Eye (tissue), 1 donor: ENCODE measurements at places on chromosomes 3 and 15.

DNA sequence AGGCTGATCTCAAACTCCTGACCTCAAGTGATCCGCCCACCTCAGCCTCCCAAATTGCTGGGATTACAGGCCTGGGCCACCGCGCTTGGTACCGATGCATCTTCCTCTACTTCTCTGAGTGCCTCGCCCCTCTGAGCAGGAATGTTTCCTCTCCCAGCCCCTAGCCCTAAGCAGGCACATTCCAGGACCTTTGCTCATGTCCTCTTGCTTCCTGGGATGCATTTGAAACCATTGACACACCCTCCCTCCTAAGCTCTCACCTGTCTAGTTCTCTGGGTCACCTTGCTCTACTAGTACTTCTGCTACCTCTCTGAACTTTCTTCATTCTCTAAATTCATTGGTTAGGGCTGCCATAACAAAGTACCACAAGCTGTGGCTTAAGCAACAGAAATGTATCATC is 17.9 kb upstream of the UACA start:
- DNase-seq = no peak

DNA sequence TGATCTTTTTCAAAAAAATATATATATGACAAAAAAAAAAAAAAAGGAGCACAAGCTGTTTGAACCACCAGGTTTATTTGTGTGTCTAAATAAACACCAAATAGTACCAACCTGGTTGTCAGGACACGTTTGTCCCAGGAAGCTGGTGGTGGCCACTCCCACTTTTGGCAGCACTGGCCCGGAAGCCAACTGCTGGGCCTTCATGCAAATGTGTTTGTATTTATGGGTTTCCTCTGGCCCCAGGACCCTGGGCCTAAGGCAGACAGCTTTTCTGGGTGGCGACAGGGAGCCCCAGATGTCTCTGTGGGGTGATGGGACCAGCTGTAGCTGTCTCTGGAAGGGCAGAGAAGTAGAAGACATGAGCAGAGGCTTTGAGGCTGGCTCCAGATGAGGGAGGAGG is 31.6 kb downstream of the PRKCD start:
- DNase-seq = no peak

DNA sequence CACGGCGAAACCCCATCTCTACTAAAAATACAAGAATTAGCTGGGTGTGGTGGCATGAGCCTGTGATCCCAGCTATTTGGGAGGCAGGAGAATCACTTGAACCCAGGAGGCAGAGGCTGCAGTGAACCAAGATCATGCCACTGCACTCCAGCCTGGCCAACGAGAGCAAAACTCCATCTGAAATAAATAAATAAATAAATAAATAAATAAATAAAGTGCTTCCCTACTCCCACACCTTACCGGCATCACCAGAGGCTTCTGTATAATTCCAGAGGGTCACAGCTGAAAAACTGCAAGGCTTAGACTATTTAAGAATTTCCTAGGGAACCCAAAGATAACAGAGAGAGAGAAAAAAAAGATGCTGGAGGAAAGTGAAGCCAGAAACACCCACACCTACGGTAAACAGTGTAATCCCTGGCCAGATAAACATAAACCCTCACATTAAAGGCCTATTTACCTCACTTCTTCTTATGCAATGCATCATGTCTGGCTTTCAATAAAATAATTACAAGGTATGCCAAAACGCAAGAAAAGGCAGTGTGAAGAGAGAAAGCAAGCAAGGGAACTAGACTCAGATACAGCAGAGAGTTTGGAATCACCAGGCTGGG is 15.0 kb upstream of the TRPM1 start:
- DNase-seq = no peak

- no peak for DNase-seq
Measured at GRCh38 chr3:70974747-70975146, 608.8 kb downstream of the FOXP1 start.

- DNase-seq = peak; percentile 81
Measured at GRCh38 chr15:73684581-73685455, 635 bp downstream of the CD276 start.

DNA sequence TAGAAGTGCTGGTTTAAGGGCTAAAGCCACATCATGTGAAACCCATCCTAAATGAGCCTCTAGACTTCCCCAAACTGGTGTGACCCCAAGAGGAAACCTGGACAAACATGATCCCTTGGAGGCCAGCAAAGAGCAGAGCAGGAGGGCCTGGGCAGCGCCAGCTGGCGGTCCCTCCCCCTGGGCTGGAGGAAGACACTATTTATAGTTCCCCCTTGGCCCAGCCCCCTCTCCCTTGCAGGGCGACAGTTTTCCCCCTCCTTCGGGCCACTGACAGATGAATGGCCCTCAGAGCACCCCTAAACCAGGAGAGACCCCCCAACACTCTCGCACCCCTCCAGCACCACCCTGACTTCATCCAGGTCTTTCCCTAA is 2.9 kb downstream of the UCN2 start:
- DNase-seq = peak; percentile 50

DNA sequence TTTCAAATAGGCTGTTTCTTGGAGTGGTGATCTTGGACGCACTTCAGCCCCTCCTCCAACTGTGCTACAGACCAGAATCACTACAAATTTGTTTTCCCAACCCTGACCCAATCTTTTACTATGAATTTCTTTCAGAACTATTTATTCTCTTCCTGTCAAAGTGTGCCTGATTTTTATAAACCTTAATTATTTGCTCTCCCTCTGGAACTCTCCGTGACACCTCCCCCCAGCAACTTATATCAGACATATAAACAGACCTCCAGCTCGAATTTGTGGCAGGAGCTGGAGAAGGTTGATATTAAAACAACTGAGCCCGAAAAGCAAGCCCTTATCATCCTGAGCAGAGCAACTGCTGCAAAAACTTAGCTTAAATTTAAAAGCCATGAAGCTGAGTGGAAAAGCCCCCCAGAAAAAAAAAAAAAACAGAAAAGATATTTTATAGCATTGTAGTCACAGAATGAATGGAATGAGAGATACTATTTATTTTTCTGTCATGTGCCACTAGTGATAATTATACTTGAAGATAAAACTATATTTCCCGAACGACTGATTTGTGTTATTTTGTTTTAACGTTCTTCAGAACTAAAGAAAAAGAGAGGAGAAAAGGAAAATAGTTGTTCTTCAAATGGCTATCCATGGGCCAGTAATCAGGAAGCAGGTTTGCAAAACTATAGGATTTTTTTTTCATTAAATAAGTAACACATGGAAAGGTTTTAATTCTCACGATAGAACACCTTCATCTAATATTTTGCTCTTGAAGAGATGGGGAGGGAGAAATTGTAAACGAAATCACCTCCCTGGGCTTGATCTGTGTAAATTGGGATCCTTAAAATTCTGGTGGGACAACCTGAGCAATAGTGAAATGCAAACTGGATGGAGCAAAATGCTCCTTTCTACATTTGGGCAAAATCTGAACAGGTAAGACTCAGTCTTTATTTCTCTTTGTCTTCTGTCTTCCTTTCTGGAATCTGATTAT is 80.8 kb downstream of the NR2F2 start:
- peak; percentile 53 for DNase-seq

GRCh38 chr15:43429687-43430086 is 58.8 kb downstream of the TUBGCP4 start:
- no peak for DNase-seq

DNA sequence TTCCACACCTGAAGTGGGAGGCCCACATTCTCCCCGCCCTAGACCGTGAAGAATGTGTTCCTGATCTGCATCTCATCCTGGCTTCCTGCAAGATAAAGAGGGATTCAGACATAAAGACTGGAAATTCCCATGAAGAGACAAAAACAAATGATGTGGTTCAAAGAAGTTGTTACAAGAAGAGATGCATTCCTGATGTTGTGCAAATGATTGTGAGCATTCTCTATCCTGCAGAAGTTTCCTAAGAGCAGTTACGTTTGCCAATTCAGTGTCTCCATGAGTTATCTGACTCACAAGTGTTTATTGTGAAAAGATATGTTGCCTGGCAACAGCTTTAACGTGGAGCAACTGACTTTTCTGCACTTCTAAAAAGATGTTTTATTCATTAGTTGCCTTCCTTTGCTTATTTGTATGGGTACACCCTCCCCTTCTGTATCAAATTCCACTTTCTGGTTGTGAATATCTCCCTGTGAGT is 107.8 kb downstream of the ZIC4 start:
- peak; percentile 72 for DNase-seq

GRCh38 chr15:101566748-101567488 is 77.4 kb upstream of the PCSK6 start:
- no peak for DNase-seq

- peak; percentile 79 for DNase-seq
Measured at GRCh38 chr15:69997813-69998212, 99.9 kb downstream of the TLE3 start.

DNA sequence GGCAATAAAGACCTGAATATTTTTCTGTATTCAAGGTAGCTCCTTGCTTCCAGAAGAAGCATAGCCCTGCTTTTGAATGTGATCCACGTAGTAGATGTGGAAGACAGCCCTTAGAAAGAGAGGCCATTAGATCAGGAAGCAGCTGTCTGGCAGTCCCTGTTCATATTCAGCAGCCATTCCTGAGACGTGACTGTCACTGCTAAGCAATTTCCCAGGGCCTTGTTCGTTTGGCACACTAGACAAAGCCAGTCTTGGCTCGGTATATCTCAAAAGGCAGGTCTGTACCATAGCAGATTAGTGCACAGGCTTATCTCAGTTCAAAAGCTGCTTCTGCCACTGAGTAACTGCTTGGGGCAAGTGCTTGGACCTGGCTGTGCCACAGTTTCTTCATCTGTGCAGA is 287.8 kb upstream of the MCTP2 start:
- peak; percentile 13 for DNase-seq

DNA sequence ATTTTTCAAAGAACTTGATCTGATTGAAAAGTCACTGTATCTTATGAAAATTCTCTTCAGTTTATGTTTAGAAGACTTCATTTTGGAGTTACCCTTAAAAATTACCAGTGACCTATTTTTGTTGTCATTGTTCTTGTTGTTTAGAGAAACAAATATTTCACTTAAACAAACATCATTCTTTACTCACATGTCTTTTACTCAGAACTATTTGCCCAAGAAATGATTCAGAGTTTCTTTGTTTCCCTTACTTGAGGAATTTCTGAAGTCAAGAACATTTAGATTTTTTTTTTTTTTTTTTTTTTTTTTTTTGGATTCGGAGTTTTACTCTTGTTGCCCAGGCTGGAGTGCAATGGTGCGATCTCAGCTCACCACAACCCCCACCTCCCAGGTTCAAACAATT is 259.6 kb upstream of the UBE2E1 start:
- DNase-seq = no peak

DNA sequence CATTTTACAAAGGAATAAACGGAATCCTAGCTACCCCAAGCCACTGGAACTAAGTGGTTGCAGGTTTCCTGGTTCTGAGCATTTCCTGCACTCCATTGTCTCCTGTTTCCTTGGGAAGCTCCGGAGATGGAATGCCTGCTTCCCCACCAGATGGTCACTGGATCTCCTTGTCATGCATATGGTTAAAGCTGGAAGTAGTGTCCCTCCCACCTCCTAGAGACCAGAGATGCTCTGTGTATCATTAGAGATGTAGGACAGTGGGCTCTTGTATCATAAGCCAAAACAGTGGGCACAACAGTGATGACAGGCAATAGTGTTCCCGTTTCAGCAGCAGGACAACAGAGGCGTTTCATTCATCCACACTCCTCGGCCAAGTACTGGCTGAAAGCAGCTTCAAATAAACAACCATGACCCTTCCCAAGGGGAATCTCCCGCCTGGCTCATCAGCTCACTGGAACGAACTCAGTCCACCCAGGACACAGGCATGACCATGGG is 136.2 kb upstream of the EIF1B start:
- peak; percentile 61 for DNase-seq

- DNase-seq = no peak
Measured at GRCh38 chr15:37199545-37199944, 99.2 kb upstream of the MEIS2 start.

DNA sequence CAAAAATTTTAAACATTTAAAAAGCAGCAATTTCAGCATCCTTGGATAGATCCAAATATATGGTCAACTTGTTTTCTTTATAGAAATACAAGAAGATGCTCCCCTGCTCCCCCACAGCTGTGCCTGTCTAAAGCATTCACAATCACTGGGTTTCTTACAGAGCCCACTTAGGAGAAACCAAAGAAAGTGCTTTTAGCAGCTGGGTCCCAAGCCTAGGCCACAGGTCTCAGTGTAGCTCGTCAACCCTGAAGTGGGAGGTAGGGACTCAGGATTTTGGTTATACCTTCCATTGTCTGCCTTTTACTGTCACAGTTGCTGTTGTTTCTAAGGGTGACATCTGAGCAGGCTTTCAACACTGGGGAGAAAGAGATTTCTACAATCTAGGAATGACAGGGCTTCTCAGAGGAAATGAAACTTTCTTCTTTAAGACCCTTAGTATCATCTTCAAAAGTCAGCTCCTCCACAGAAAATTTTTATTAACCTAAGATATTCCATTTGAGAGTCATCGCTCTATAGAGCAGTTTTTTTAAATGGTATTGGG is 199.3 kb upstream of the CMC1 start:
- DNase-seq = peak; percentile 8

DNA sequence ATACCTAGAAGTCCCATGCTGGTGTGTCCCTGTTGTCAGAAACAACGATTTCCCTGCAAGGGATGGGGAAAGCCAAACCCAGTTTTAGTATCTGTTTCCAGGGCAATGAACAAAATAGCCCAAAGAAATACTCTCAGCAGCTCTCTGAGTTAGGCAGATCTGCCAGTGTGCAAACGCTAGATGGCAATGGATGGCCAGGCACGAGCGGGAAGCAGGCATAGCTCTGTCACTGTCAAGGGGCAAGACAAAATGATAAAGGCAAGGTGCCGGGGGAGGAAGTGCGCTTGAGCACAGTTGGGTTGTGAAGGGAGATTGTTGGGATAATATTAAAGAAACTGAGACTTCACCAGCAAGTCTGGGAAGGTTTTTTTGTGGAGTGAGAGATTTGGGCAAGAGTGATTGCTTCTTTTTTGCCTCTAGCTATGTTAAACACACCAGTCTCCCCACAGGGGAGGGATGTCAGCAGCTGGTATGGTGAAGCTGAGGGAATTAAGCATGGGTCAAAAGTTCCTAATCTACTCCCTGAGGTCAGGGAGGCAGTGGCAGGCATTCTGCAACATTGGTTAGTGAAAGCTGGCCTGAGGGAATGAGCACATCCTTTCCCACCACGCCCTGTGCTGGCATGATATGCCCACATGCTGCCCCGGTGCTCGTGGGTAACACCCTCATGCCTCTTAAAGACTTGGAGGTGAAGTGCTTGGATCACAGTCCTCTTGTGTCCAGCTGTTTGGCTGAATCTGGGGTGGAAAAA is 117.5 kb downstream of the PDCD6IP start:
- peak; percentile 61 for DNase-seq

- peak; percentile 83 for DNase-seq
Measured at GRCh38 chr15:85865070-85865684, 70.5 kb upstream of the KLHL25 start.

- DNase-seq = no peak
Measured at GRCh38 chr3:182626484-182627467, 166.5 kb upstream of the ATP11B start.

GRCh38 chr15:85761635-85762034 is 33.1 kb downstream of the KLHL25 start:
- DNase-seq = no peak

DNA sequence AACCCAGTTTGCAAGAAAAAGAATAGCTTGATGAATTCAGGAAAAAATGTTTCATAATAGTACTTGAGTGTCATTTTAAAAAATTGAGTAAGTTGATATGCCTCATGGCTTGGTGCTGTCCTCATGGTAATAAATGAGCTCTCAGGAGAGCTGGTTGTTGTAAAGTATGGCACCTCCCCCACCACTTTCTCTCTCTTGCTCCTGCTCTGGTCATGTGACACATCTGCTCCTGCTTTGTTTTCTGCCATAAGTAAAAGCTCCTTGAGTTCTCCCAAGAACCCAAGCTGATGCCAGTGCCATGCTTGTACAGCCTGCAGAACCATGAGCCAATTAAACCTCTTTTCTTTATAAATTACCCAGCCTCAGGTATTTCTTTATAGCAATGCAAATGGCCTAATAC is 108.8 kb upstream of the CRBN start:
- DNase-seq = peak; percentile 22

- DNase-seq = no peak
Measured at GRCh38 chr3:20324664-20325478, 138.9 kb upstream of the SGO1 start.
